ENCODE measurements at places on chromosomes 1 and 21.

DNA sequence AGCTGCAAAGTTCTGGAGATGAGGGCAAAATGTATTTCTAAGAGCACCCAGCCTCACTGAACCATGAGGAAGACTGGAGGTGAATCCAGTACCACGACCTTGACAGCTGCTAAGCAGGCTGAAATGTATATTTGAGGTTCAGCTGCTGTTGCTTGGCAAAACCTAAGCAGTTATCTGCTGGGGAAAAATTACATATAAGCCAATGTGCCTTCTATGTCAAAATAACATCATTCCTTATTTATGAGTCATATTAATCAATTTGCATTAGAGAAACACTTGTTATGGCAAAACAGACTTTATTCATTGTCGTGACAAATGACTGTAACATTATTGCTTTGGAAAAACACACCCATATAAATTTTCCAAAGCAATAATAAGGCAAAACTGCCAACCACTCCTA lies 560.5 kb upstream of the NR5A2 start:
- DNase-seq, result no peak

DNA sequence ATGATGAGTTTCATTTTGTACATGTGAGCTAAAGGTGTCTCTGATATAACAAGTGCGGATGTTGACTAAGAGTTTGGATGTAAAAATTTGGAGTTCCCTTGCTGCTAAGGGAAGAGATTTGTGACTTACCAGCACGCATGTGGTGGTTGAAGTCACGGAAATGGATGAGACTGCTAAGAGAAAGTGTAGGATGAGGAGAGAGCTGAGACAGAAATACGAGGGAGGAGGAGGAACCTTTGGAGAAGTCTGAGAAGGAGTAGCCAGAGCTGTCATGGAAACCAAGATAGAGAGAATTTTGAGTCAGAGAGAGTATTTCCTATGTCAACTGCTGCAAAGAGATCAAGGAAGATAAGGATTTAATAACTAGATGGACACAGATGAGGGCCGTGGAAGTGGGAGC lies 106.5 kb upstream of the COL24A1 start:
- no peak for DNase-seq

DNA sequence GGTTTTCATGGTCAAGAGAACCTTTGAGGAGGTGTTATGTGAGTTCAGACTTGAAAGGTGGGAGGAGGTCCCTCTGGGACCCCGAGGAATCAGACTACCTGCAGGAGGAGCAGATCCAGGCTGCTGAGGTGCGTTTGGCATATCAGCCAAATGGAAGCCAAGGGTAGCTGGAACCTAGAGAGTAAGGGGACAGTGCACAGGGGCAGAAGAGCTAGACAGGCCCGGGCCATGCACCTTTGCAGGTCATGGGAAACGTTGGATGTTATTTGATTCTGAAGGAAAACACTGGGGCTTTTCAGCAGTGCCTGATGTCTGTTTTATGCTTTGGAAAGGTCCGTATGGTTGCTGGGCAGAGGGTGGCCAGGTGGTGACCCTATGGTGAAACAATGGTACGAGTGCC lies 169.2 kb downstream of the PGBD5 start:
- no peak for DNase-seq

GRCh38 chr21:26849428-26850115 lies 4.4 kb upstream of the ADAMTS1 start:
- DNase-seq, result no peak

- no peak for DNase-seq
Measured at GRCh38 chr21:32082466-32082865, 196.4 kb downstream of the MIS18A start.

GRCh38 chr1:17833661-17834501 lies 78.7 kb downstream of the ACTL8 start:
- no peak for DNase-seq

DNA sequence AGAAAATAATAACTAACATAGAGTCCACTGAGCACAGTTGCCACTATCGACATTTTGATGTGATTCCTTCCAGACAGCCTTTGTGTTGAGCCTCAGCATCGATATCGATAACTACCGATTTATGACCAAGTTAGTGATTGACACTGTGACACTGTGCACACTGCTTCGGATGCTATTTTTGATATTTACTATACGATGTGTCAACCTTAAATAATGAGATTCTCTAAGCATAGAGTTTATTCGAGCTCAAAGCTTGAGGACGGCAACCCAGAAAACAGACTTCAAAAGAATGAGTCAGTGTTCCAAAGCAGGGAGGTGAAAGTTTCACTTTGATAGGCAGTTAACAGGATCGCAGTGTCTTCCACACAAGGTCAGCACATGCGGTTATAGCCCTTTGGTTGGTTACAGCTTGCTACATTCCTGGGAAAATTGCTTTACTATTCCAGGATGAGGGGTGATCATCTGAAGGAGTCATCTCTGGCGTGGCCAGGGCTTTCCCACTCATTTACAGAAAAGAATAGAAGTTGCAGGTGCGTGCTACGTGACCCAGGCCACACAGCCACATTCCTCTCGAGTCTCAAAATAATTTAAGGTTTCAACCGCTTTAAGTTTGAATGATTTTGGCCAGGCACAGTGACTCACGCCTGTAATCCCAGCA lies 53.6 kb upstream of the EFHD2 start:
- DNase-seq, result no peak

DNA sequence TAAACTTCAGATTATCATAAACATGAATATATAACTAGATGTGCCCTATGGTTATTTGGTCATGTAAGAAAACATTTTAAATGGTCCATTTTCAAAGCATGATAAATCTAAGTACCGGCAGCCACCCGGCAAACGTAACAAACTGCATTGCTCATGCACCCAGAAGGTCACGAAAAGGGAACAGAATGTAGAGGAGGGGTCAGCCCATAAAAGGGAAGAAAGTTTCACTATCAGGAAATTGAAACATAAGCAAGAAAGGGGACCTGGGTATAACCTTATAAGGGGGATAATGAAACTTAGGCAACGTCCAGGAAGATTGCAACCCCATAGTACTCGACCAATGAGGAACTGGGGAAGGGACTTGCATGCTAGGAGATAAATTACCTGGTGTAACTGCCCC lies 421.2 kb upstream of the ZRANB2 start:
- DNase-seq, result no peak

- no peak for DNase-seq
Measured at GRCh38 chr1:207948536-207949250, 37.8 kb upstream of the CD34 start.

GRCh38 chr1:94253456-94254017 lies 16.2 kb upstream of the ARHGAP29 start:
- DNase-seq, result no peak

- no peak for DNase-seq
Measured at GRCh38 chr1:115091572-115091971, 2.3 kb upstream of the TSPAN2 start.

GRCh38 chr1:50631161-50631560 lies 207.9 kb upstream of the DMRTA2 start:
- no peak for DNase-seq

- DNase-seq, result no peak
Measured at GRCh38 chr1:175599212-175599705, 144.1 kb downstream of the TNR start.

DNA sequence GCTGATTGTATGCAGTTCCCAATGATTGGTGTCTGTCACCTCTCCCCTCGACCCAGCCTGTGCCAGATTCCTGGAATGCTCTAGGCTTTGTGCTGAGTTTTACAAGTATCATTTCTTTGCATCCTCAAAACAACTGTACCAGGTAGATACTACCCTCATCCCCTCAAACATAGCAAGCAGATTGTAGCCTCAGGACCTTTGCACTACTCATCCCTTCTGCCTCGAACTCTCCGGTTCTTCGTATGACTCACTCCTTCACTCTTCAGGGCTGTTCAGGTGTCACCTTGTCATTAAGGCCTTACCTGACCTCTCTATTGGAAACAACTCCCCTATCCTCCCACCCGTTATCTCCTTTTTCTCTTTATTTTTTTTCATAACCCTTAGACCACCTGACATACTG lies 8.0 kb downstream of the KCNC4 start:
- DNase-seq, result no peak

GRCh38 chr1:145716641-145717345 lies 2.5 kb upstream of the CD160 start:
- DNase-seq, result no peak

DNA sequence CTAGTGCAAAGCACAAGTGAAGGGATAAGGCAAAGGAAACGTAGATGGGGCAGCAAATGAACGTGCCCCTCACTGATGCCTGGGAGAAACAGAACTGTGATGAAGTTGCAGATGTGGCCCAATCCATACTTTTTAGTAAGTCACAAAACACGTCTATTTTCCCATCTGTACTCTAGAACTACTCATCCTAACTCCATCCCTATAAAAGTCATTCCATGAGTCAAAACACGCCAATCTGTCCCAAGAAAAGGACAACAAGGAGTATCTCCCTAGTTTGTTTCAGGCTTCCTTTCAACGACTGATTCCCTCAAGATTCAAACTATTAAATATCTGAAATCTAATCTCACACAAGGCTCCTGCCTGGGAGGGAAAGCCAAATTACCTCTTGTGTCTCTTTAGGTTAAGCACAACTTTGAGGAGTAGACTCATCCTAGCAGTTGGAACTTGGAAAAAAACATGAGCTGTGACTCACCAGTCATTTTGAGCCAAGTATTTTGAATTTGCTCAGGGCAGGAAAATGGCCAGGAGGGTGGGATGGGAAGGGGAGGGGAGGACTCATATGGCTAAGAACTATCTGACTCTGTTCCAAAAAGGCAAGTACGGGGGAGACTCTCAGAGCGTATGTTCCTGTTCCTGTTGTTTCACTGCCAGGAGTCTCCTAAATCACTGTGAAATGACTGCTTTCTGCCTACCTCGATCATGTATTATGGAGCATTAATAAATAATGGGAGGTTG lies 214.5 kb upstream of the CAMK1G start:
- no peak for DNase-seq

DNA sequence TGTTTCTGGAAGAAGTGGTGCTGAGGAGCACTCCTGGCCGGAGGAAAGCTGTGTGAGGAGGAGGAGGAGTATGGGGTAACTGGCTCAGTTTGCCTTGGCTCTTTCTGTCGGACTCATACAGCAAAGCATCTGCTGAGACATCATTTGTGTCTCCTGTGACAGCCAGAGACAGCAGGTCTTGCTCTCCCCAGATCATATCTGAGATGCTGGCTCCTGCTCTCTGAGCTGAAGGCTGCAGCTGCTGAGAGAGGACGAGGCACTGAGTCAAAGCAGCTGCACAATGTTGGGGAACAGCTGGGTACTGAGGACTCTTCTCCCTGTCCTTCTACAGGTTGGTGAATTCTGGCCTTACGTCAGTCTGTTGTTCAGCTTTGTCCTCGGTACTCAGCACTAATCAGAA lies 14.3 kb downstream of the OR2B11 start:
- no peak for DNase-seq

- DNase-seq, result no peak
Measured at GRCh38 chr1:243543501-243543900, 287.7 kb downstream of the SDCCAG8 start.

DNA sequence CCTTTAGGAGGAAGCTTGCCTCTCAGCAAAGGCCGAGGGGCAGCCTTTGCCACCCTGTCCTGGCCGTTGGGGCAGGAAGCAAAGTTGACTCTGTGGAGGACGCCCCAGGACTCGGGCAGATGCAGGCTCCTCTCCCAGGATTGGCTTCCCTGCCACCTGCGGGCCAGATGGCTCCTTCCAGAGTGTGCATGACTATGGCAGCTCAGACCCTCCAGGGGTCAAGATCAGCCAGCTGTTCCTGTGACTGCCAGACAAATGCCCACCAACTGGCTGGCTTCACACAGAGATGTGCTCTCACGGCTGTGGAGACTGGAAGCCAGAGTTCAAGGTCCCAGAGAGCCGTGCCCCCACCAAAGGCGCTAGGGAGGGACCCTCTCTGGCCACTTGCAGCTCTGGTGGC lies 87.0 kb upstream of the VAMP3 start:
- DNase-seq, result no peak

GRCh38 chr1:114157275-114157660 lies 3.6 kb upstream of the SYT6 start:
- no peak for DNase-seq

DNA sequence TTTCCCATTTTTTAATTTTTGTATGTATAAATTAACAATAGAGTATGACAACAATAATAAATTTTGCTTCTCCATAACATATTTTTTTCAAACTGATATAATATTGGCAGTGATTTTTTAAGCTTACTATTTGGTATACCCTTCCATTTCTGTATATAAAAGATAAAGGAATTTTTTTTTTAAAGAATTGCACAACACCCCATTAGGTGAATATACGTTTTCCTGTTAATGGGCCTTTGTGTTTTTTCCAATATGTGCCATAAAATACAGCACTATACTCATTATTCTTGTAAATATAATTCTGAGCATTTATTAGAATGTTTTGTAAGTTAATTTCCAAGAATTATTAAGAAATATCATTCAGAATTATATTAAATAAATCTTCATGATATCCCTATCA lies 515.2 kb upstream of the RGS18 start:
- no peak for DNase-seq

- DNase-seq, result peak; percentile 40
Measured at GRCh38 chr1:181083842-181084605, 4.5 kb upstream of the IER5 start.

DNA sequence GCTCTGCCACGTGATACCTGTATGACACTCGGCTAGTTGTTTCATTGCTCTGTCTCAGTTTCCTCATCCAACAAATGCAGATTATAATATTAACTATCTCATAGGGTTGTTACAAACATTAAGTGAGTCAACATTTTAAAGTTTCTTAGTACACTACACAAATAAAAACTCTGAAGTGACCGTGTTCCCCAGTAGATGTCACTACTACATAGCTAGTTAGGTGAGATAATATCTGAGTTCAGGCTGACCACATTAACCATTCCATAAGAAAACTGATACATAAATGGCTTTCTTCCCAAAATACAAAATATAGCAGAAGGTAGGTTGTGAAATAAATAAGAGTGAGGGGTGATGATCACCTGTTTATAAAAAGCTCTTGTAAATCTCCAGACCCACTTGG lies 214.1 kb downstream of the NUF2 start:
- no peak for DNase-seq

- no peak for DNase-seq
Measured at GRCh38 chr1:78892260-78892840, 114.2 kb downstream of the ADGRL4 start.

DNA sequence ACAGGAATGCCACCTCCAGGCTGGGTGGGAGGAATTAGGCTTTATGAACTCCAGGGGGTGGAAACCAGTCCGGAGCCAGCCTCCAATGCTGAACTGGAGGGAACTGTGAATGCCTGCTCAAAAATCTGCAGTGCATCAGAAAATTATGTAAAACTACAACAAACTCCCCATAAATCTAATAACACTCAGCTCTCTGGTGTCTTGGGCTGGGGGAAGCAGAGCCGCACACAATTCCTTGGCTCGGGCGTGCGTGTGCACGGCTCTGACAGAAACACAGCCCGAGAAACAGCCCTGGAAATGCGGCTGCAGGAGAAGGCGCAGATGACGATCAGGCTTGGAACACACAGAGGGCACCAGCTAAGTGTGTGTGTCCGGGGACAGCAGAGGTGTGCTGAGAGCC lies 127.6 kb upstream of the VAMP3 start:
- DNase-seq, result no peak

GRCh38 chr1:100474834-100475233 lies 63.1 kb upstream of the GPR88 start:
- no peak for DNase-seq

- DNase-seq, result no peak
Measured at GRCh38 chr21:45111703-45112102, 37.3 kb downstream of the ADARB1 start.

Data from stimulated activated naive CD4-positive, alpha-beta T cell treated with Interleukin-2 at 50 U/mL for 16 hours (primary cell).